ENCODE measurements at places on chromosomes 4 and X. TPM values are rescaled to one million over a fixed set of nuclear protein-coding genes. Genes with fewer than 3 reads are reported as not detected.

- no peak overlapping the region for H3K4me3 ChIP-seq
- no peaks in the 10 kb centered on the region for H3K27me3 ChIP-seq
- H3K4me1 ChIP-seq, result no peaks in the 10 kb centered on the region
- no peak overlapping the region for H3K27ac ChIP-seq
- no peak for DNase-seq
Measured at GRCh38 chr4:53132132-53132891, 233.5 kb downstream of the SCFD2 start.

GRCh38 chr4:102585329-102585728 lies 84.2 kb downstream of the NFKB1 start:
- H3K36me3 ChIP-seq, result peaks cover 14% of the 10 kb centered on the region
- peaks cover 54% of the 10 kb centered on the region for H3K4me1 ChIP-seq
- H3K27me3 ChIP-seq, result no peaks in the 10 kb centered on the region
- no peak overlapping the region for H3K27ac ChIP-seq
- no peak for DNase-seq
- no peak overlapping the region for H3K4me3 ChIP-seq

Gene DCX
- not detected for total RNA-seq

- no peaks in the 10 kb centered on the region for H3K27me3 ChIP-seq
- H3K4me3 ChIP-seq, result no peak overlapping the region
- H3K27ac ChIP-seq, result no peak overlapping the region
- no peaks in the 10 kb centered on the region for H3K4me1 ChIP-seq
- no peaks in the 10 kb centered on the region for H3K36me3 ChIP-seq
- DNase-seq, result no peak
Measured at GRCh38 chr4:139886798-139887197, 221.2 kb downstream of the MGST2 start.

Gene DAPP1
- total RNA-seq, result 18.8 TPM

Gene SYN1
- 0.60 TPM for total RNA-seq

Gene NAA11
- not detected for total RNA-seq

Gene MAOB
- not detected for total RNA-seq

Gene RENBP
- 4.6 TPM for total RNA-seq

Gene HOPX
- total RNA-seq, result 171 TPM

DNA sequence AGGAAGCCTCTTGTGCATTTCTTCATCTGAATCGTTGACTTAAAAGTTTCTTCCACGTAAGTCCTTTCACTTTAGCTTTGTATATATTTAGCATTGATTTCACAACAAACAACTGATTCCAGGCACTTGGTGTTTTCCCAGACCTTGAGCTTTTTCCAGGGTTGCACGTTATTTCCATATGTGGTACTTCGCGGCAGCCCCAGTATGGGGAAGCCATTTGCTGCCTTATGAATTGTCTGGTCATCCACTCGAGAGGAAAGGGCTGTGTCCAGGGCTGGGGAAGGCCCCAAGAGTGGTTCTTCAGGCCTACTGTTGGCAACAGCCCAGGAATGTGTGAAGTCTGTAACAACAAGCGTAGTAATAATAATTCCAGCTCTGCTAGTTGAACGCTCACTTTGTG lies 2.8 kb upstream of the TLR8 start:
- no peaks in the 10 kb centered on the region for H3K36me3 ChIP-seq
- DNase-seq, result no peak
- H3K4me3 ChIP-seq, result no peak overlapping the region
- H3K4me1 ChIP-seq, result no peaks in the 10 kb centered on the region
- H3K27ac ChIP-seq, result no peak overlapping the region

DNA sequence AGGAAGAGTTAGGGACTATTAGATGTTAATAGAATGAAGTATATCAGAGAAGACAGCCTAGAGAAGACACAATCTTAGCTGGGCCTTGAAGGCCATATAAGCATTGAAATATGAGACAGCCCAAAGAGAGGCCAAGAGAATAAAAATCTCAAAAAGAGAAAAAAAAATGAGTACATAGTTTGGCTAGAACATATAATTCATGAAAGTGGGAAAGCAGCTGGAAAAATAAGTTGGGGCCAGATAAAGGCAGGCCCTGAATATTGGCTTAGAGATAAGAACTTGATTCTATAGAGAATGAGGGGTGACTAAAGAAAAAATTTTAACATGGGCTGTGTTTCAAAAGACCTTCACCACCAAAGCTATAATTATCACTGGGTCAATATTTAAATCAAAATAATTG lies 7.4 kb upstream of the UTP3 start:
- no peaks in the 10 kb centered on the region for H3K36me3 ChIP-seq
- no peak overlapping the region for H3K4me3 ChIP-seq
- DNase-seq, result no peak
- H3K4me1 ChIP-seq, result peaks cover 4% of the 10 kb centered on the region
- no peaks in the 10 kb centered on the region for H3K27me3 ChIP-seq
